ENCODE measurements at places on chromosomes 3 and 15. TPM values are rescaled to one million over a fixed set of nuclear protein-coding genes. Genes with fewer than 3 reads are reported as not detected.
A peak's percentile ranks its signal among the peaks of the same experiment; 100 is the strongest.

GRCh38 chr3:167501941-167502340 is 28.1 kb upstream of the SERPINI2 start:
- H3K4me1 ChIP-seq, result no peaks in the 10 kb centered on the region
- no peaks in the 10 kb centered on the region for H3K36me3 ChIP-seq
- DNase-seq, result no peak
- H3K27me3 ChIP-seq, result no peaks in the 10 kb centered on the region
- H3K4me3 ChIP-seq, result no peak overlapping the region

DNA sequence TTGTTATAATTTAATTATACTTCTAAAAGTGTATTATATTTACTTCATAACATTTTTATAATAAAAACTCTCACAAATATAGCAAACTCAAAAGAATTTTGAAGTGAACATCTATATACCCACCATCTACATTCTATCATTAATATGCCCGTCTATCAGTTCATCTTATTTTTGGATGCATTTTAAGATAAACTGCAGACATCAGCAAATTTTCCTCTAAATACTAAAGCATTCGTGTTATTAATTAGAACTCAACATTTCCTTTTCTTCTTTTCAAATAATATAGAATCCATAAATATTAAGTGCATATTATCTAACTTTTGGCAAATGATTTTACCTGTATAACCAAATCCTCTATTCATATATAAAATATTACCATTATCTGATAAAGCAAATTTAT is 242.9 kb upstream of the BCHE start:
- H3K27me3 ChIP-seq, result no peaks in the 10 kb centered on the region
- H3K36me3 ChIP-seq, result no peaks in the 10 kb centered on the region
- DNase-seq, result no peak

GRCh38 chr3:47296562-47297302 is 14.0 kb downstream of the KLHL18 start:
- H3K36me3 ChIP-seq, result peaks cover 6% of the 10 kb centered on the region
- no peak overlapping the region for H3K4me3 ChIP-seq
- no peak overlapping the region for H3K27ac ChIP-seq
- 0 out of 2 replicates have a peak, but pooled peaks cover 1% of the 10 kb centered on the region for H3K4me1 ChIP-seq
- no peaks in the 10 kb centered on the region for H3K27me3 ChIP-seq

- no peak overlapping the region for H3K4me3 ChIP-seq
- no peak for DNase-seq
- H3K36me3 ChIP-seq, result peaks cover 6% of the 10 kb centered on the region
- no peak overlapping the region for H3K27ac ChIP-seq
- no peaks in the 10 kb centered on the region for H3K4me1 ChIP-seq
Measured at GRCh38 chr3:155847993-155848392, 6.2 kb downstream of the SLC33A1 start.

GRCh38 chr3:188041193-188041592 is 112.8 kb upstream of the LPP start:
- H3K27ac ChIP-seq, result no peak overlapping the region
- DNase-seq, result no peak
- peaks cover 3% of the 10 kb centered on the region for H3K4me1 ChIP-seq
- peaks cover 5% of the 10 kb centered on the region for H3K27me3 ChIP-seq
- H3K4me3 ChIP-seq, result no peak overlapping the region

Gene RAD54L2
- polyA plus RNA-seq, result 6.8 TPM

- H3K36me3 ChIP-seq, result no peaks in the 10 kb centered on the region
- no peak for DNase-seq
- H3K27ac ChIP-seq, result no peak overlapping the region
- H3K4me1 ChIP-seq, result no peaks in the 10 kb centered on the region
Measured at GRCh38 chr15:88113613-88114308, 142.8 kb downstream of the NTRK3 start.

DNA sequence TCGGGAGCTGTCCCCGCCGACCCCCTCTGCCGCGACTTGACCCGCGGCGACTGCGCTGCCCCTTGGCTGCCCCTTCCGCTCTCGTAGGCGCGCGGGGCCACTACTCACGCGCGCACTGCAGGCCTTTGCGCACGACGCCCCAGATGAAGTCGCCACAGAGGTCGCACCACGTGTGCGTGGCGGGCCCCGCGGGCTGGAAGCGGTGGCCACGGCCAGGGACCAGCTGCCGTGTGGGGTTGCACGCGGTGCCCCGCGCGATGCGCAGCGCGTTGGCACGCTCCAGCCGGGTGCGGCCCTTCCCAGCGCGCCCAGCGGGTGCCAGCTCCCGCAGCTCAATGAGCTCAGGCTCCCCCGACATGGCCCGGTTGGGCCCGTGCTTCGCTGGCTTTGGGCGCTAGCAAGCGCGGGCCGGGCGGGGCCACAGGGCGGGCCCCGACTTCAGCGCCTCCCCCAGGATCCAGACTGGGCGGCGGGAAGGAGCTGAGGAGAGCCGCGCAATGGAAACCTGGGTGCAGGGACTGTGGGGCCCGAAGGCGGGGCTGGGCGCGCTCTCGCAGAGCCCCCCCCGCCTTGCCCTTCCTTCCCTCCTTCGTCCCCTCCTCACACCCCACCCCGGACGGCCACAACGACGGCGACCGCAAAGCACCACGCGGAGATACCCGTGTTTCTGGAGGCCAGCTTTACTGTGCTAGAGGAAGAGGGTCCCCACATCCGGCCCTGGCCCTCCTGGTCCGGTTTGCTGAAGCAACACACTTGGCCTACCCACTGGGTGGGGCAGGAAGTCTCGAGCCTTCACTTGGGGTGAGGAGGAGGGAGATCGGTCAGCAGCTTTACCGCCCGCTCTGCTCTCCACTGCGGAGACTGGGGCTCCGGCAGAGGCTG is at the start of gene RASSF1:
RASSF1 (minus strand) TSS at position 389 of the 882 bp plus-strand sequence; CDS start at position 358, 31 bp downstream.
- H3K36me3 ChIP-seq, result no peaks in the 10 kb centered on the region
- H3K4me3 ChIP-seq, result peak within 1 kb of the TSS; percentile 43
- no peaks in the 10 kb centered on the region for H3K27me3 ChIP-seq
- peak within 1 kb of the TSS; percentile 44 for H3K27ac ChIP-seq
- peaks cover 21% of the 10 kb centered on the region for H3K4me1 ChIP-seq

GRCh38 chr3:183114384-183115178 is 15.3 kb upstream of the MCCC1 start:
- H3K4me1 ChIP-seq, result no peaks in the 10 kb centered on the region
- H3K36me3 ChIP-seq, result no peaks in the 10 kb centered on the region
- DNase-seq, result no peak
- no peak overlapping the region for H3K4me3 ChIP-seq
- peaks cover 37% of the 10 kb centered on the region for H3K27me3 ChIP-seq

DNA sequence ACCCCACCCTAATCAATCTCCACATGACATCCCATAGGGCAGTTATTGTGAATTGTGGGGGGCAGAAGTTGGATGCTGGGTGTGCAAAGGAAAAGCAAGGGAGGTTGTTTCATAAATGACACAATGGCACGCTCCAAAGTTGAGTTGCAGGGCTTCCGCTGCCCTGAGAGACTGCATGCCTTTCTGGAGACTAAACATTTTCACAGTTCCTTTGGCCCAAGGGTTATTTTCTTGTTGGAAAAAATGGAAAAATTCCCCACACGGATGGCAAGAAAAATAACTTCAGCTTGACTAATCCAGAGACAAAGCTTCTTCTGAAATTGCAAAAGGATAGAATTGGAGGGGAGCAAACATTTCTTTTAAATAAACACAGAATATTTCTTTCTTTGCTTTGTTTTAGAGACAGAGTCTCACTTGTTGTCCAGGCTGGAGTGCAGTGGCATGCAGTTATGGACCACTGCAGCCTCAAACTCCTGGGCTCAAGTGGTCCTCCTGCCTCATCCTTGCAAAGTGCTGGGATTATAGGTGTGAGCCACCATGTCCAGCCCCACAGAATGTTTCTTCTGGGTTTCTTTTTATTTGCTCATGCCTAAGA is 19.1 kb upstream of the TPM1 start:
- peaks cover 24% of the 10 kb centered on the region for H3K4me1 ChIP-seq
- no peaks in the 10 kb centered on the region for H3K27me3 ChIP-seq
- peak overlapping the region; percentile 61 for H3K27ac ChIP-seq

GRCh38 chr15:74530771-74531143 is 10.3 kb upstream of the ARID3B start:
- peaks cover 14% of the 10 kb centered on the region for H3K4me1 ChIP-seq
- H3K27me3 ChIP-seq, result no peaks in the 10 kb centered on the region
- DNase-seq, result no peak

DNA sequence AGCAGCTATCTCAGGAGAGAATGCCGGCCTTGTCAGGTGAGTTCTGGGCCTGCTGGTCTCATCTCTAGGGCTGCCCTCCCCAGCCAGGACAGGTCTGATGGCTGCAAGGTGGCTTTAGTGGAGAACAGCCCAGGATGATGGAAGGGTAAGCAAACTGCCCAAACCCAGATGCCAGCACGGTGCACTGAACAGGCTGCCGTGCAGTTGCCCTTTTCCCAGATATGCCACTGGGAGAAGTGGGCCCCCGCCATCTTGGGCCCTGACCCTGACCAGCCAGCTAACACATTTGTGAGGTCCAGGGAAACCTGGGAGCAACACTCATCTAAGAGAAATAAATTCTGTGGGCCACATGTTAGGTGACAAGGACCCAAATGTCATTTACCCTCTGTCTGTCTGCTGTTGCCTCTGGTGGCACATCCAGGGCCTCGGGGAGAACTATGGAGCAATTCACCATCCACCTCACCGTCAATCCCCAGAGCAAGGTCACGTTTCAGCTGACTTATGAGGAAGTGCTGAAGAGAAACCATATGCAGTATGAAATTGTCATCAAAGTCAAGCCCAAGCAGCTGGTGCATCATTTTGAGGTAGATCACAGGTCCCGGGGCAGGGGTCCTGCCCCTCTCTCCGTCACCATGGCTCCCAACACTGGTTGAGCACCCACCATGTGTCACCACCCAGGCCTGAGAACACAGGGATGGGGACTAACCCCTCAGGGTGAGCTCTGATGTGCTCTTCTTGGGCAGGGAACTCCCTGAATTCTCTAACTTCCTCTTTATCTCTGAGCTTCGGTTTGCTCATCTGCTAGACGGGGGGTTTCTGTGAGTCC is 1.8 kb downstream of the ITIH1 start:
- no peaks in the 10 kb centered on the region for H3K4me1 ChIP-seq
- DNase-seq, result no peak
- no peak overlapping the region for H3K27ac ChIP-seq
- peaks cover 47% of the 10 kb centered on the region for H3K27me3 ChIP-seq
- H3K36me3 ChIP-seq, result no peaks in the 10 kb centered on the region

Gene STAC
- 0.19 TPM for polyA plus RNA-seq

- no peaks in the 10 kb centered on the region for H3K27me3 ChIP-seq
- H3K4me1 ChIP-seq, result no peaks in the 10 kb centered on the region
- H3K36me3 ChIP-seq, result no peaks in the 10 kb centered on the region
- H3K4me3 ChIP-seq, result no peak overlapping the region
- no peak for DNase-seq
Measured at GRCh38 chr3:180829409-180830405, 82.8 kb upstream of the FXR1 start.

DNA sequence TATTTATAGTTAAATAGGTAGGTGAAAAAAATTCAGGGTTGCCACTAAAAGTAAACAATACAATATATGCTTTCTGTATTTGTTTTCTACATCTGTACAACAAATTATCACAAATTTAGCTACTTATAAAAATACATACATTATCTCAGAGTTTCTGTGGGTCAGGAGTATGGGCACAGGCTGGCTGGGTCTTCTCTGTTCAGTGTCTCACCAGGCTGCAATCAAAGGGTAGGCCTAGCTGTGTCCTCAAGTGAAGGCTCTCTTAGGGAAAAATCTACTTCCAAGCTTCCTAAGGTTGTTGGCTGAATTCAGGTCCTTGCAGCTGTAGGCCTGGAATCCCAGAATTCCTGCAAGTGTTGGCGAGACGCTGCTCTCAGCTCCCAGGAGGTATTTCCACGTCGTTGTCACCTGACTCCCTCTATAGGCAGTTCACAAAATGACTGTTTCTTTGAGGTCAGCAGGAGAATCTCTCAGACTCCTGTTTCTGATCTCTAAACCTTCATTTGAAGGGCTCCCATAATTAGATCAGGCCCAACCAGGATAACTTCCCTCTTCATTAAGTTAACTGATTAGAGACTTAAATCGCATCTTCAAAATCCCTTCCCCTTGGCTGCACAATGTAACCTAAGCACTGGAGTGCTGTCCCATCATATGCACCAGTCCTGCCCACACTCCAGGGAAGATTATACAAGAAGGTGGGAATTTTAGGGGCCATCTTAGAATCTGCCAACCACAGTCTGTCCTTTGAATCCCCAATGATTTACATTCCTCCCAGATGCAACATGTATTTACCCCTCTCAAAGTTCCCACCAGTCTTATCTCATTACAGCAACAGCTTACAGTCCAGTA is 296.6 kb downstream of the SUCLG2 start:
- peak; percentile 35 for DNase-seq
- no peaks in the 10 kb centered on the region for H3K27me3 ChIP-seq
- H3K36me3 ChIP-seq, result no peaks in the 10 kb centered on the region
- H3K27ac ChIP-seq, result no peak overlapping the region

DNA sequence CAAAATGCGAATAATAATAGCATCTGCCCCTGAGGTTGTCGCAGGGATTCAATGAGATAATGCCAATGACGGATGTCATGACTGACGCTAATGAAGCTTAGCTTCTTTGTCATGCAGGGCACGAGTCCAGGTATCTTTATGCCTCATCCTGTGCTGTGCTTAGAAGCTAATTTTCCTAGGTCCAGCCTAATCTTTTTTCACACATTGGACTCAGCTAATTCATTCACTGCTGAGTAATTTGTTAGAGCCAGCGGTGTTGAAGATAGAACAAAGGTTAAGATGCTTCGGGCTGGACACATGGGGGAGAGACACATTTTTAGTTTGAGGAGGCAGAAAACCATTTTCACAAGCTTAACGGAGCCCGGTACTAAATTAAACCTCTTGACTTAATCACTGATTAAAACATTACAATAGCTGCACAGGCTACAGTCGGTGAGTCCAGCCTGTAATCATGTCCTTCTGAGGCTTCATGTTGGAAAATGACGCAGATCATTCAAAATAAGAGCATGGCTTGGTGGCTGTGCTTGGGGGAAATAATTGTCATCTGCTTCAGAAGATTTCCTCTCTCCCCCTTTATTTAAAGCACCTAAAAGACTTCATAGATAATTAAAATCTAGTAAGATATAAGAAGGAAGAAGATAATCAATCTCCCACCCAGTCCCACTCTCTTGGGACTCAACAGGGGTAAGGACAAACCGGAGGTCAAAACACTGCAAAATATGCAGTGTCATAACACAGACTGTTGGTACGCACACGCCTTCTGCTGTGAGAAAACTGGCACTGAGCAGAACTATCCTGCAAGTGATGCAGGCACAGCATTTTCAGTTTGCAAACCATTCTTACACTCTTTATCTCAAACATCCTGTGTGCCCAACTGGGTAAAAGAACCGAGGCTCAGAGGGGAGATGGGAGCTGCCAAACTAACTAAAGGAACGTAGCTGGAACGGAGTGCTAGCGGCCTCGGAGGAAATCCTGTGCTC is 3.3 kb upstream of the CCDC174 start:
- no peaks in the 10 kb centered on the region for H3K36me3 ChIP-seq
- H3K27ac ChIP-seq, result no peak overlapping the region

Gene SPINK8
- polyA plus RNA-seq, result not detected

DNA sequence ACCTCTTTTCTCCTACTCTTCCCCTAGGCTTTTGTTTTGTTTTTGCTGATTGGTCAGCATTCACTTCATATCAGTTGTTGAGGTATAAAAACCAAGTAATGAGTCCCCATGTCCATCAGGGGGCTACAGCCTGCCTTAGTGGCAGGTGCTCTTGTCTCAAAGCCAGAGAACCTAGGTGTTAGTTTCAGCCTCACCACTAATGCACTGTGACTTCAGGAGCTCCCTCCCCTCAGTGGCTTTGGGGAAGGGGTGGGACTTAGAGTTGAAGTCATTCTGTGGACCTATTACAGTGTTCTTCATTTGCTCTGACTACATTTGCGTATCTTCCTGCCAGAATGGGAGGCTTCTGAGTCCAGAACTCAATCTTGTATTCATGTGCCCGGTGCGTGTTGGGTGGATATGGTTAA is 41.6 kb downstream of the NR2C2 start:
- H3K4me1 ChIP-seq, result peaks cover 5% of the 10 kb centered on the region
- no peak overlapping the region for H3K4me3 ChIP-seq
- no peak overlapping the region for H3K27ac ChIP-seq
- no peaks in the 10 kb centered on the region for H3K36me3 ChIP-seq

Gene OXSR1
- polyA plus RNA-seq, result 32.9 TPM

All from IMR-90 (cell line).